ENCODE measurements at places on chromosomes 4 and X.

DNA sequence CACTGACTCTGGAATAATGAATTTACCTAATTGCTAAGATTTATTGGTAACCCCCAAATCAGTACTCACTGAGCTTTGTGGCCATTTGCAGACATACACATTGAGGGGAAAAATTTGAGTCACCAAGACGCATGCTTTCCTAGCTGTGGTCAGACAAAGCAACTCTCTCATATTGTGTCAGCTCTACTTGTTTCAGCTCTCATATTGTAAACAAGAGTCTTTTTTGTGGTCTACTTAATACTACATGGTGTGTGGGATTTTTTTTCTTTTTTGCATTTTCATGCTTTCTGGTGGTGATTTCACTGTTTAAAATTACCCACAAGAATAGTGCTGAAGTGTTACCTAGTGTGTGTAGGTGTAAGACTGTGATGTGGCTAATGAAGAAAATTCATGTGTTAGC is 428.2 kb upstream of the GALNT7 start:
- no peak for DNase-seq

GRCh38 chr4:149534779-149535178 is 280.9 kb downstream of the IQCM start:
- DNase-seq: no peak

- DNase-seq: no peak
Observed at GRCh38 chrX:71464968-71465367, 67.9 kb upstream of the OGT start.

GRCh38 chr4:79827283-79827682 is 245.7 kb downstream of the ANTXR2 start:
- DNase-seq: no peak

GRCh38 chrX:3584415-3584996 is 128.9 kb downstream of the PRKX start:
- DNase-seq: no peak

GRCh38 chr4:145217349-145217748 is 37.0 kb upstream of the OTUD4 start:
- DNase-seq: no peak

DNA sequence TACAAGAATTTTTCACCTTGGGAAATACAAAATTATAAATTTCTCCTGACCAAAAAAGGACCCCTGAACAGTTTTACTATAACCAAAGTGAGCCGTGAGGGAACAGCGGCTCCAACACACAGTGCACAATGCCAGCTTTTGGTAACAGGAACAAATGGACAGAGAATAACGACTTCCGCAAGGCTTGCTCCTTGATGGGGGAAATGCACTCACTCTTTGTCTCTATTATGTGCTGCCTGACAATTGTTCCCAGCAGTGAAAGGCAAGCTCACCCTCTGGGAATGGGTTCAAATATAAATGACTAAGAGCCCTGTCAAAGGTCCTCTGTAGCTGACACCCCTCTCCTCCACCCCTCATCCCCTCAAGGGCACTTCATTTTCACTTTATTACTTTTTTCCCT is 325.8 kb upstream of the GALNT7 start:
- DNase-seq: no peak

DNA sequence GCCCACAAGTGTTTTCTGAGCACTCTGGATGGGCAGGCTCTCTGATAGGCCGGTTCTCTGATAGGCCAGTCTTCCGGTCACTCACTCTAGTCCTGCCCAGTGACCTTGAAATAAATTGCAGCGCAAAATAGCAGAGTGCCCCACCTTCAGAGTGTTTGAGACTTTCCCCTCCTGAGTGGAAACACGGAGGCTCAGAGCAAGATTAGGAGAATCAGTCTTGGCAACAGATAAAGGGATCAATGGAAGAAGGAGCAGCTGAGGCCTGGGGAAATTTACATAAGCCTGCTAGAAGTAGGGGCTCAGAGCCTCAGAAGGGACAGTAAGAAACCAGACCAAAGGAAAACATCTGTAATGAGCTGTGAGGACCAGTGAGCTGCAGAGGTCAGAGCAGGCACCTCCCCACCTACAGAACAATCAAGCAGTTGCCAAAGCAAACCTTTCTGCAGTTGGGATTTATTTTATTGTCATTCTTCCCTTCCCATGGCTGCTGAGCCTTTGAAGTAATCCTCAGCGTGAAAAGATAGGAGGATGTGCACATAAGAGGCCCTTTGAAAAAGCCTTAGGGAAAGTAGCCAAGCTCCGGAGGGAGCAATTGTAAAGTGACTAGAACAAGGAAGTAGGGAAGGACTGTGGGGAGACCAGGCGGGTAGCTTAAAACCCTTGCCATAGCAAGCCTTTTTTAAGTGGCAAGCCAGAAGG is 89.1 kb upstream of the TSPAN5 start:
- DNase-seq: no peak

- no peak for DNase-seq
Observed at GRCh38 chrX:74216421-74216820, 87.6 kb upstream of the ZCCHC13 start.

DNA sequence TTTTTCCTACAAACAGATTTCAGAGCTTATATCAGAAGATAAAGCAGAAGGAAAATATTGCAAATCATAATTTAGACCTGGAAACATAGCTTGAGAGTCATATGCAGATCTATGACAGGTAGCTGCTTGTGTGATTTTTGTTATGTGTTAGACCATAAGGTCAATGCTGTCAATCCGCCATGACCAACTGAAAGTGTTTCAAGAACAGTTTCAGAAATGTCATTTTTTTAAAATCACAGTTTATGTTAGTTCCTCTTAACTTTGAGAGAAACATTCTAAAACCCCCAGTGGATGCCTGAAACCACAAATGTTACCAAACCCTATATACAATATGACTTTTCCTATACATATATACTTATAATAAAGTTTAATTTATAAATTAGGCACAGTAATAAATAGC is 391.3 kb upstream of the FAM241A start:
- no peak for DNase-seq

DNA sequence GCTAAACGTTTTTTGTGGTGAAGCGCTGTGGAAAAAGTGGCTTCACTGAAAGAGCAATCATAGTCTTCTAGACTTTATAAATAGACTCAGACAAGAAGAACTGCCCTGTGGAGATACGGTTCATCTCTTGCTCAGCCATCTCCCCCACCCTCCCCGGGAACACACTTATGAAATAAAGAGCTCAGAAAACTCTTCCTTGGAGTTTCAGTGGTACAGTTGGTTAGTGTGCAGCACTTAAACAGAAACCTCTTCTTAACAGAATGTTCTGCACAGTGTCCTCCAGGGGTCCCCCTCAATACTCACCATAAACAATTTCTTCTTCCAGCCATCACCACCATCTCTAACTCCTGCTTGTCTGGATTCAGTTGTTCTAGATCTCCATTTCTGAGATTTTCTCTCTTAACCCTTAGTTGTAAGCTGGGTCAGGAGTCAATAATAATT is 313.0 kb downstream of the ARHGAP10 start:
- DNase-seq: no peak

DNA sequence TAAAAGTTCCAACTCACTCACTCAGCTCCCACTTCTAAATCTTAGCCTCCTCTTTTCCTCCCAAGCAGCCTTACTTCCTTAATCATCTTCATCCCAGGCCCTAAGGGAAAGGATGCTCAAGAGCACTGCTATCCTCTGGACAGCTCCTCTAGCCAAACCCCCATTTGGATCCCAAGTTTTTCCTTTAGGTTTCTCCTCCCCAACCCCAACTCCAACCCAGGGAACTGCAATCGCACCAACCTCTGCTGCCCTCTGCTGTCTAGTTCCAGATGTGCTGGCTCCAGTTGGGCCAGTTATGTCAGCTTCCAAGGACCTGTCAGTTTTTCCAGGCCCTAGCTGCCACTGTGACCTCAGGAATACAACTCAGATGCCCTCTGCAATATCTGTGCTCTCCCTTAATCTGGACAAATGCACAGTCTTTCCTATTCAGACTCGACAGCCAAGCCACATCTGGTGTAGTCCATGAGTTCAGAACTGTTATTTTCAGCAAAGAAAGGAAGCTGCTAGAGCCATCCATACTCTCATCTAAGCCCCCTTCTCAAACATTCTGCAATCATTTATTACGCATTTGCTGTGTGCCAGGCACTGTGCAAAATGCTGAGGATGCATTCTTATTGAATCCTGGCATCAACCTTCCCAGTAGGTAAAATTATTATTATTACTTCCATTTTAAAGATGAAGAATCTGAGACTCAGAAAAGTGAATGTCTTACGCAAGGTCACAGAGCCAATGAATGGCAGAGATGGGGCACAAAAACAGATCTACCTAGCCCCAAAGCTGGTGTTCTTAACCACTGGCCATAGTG is 12.3 kb upstream of the XPNPEP2 start:
- DNase-seq: peak; percentile 21

DNA sequence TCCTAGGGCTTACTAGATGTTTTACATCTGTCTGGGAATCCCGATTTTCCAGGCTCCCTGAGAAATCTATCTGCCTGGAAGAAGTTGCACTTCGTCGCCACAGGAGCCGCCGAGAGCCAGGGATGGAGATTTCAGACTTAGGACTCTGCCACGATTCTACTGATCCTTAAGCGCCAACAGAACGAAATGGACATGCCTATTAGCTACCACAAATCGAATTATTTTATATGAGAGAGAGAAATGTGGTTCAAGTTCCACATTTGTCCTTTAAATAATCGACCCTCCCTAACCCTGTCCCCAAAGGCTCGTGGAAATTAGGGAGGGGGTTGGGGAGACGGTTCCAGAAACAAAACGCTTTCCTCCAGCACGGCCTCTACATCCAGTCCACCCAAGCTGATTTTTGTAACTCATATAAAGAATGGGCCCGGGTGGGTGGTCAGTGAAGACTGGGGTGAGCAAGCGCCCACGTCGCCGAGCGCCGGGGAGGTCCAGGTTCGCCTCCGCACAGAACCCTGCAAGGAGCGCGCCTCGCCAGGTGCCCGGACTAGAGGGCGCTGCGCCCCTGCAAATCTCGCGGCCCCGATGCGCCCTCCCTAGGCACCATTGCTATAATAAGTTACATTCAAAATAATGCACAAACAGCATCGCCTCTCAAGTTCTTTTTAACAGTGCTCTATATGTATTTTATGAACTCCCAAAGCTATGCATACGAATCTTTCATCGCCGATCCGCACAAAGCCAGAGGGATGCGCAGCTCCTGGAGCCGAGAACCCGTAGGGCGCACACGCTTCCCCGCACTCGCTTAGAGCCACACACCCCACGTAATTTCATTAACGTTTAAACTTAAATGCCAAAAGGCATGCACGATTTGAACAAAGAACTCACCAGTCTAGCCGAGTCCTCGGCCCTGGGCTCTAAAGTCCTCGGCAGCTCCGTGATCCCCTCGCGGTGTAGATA is 2.1 kb upstream of the FAT1 start:
- DNase-seq: peak; percentile 94

DNA sequence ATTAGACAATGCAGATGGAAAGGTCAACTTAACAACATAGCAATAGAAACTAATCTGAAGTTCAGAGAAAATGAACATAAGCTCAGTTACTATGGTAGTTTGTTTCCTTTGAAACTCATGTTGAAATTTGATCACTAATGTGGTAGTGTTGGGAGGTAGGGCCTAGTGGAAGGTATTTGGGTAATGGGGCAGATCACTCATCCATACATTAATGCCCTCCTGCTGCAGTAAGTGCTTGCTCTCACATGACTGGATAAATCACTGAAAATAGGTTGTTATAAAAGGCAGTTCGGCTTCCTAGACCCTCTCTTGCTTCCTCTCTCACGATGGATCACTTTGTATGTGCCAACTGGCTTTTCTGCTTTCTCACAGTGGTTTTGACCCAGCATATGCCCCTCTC is 567.4 kb upstream of the GALNT7 start:
- DNase-seq: no peak

GRCh38 chrX:139113708-139114107 is 402.2 kb upstream of the FGF13 start:
- DNase-seq: no peak

GRCh38 chr4:73620115-73620792 is at the start of gene RASSF6:
TSS of gene RASSF6 (minus strand) at chr4:73620436. CDS start at chr4:73611795, 8,641 bp downstream.
- DNase-seq: peak; percentile 67

GRCh38 chr4:73607375-73608033 is 12.7 kb downstream of the RASSF6 start:
- DNase-seq: no peak

- DNase-seq: no peak
Observed at GRCh38 chr4:61195101-61195500, 5.0 kb upstream of the ADGRL3 start.

Measured in right kidney (tissue), 9 donors.